NCI-H748 treated with DMSO at 0.1 percent for 48 hours (cell line): ENCODE measurements at places on chromosomes 12 and 14.
A peak's percentile ranks its signal among the peaks of the same experiment; 100 is the strongest.

DNA sequence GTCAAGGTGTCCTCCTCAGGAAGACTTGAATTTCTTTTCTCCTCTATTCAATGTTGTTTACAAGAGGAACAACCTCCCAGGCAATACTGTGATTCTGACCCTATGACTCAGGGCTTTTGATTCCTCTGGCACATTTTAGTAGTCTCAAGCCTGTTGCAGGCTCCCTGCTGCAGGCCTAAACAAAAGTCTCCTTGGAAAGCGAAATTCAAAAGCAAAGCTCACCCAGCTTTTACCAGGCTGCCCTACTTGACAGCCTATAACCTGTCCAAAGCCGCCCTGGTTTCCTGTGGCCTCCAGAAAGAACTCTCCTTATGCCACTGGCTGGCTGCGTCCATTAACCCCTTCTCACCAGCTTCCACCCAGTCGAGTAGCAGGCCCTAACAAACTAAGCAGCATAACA lies 11.6 kb downstream of the FGD6 start:
- no peak for DNase-seq

DNA sequence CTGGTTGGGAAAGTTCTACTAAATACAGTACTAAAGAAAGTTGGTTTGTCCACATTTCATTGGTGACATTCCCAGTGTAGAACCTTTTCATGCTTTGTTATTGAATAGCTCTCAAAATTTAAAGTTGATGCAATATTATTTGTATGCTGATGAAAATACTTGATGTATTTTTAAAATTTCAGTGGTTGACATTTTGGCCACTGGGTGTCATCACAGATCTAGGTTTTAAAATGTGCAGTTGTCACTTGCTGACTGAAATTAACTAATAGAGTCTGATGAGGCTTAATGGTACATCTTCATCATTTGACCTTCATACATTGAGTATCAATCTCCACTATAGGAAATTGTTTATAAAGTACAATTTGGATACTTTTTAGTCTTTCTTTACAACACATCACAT lies 37.1 kb downstream of the CMAS start:
- DNase-seq, result no peak

- no peak for DNase-seq
Observed at GRCh38 chr12:14993117-14993516, 20.3 kb downstream of the PDE6H start.

- DNase-seq, result no peak
Observed at GRCh38 chr14:51554953-51555352, 96.8 kb upstream of the FRMD6 start.

- peak; percentile 6 for DNase-seq
Observed at GRCh38 chr12:15151161-15152091, 69.8 kb downstream of the RERG start.

GRCh38 chr14:99806836-99807235 lies 13.6 kb downstream of the EML1 start:
- no peak for DNase-seq

DNA sequence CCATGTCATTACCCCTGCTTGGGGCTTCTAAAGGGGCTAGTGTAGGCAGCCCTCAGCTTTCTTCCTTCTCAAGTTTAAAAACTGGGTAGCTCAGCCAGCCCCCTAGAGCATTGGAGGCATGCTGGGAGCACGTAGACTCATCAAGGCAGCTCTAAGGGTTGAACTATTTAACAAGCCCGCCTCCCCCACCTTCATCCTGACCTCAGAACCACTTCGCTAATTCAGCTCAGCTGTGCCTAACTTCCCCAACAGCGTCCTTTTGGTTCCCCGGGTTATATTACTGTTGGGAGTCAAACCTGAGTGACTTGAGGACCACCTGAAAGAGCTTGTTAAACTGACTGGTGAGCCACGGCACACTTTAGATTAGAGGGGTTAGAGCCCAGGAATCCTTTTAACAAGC lies 30.1 kb downstream of the MAX start:
- no peak for DNase-seq

GRCh38 chr14:70392676-70393075 lies 24.2 kb downstream of the SYNJ2BP start:
- no peak for DNase-seq

- no peak for DNase-seq
Observed at GRCh38 chr12:117430246-117430645, 68.8 kb upstream of the NOS1 start.

DNA sequence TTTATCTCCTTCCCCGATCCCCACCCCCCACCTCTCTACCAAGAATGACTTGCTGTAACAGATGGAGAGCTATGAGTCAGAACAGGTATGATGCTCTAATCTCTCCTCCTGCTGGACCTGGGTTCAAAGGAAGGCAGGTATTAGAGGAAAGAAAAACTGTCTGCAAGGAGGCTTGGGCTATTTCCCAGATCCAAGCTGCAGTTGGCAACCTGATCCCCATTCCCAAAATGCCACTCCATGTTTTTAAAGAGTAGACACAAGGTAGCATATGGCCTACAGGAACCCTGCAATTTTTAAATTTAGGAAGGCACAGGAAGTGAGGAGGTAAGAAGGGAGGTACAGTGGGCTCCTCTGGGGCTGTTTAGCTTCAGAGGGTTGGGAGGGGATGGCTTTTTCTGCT lies 33.0 kb downstream of the SRRM4 start:
- DNase-seq, result no peak
